ENCODE measurements at places on chromosomes 4 and X.

GRCh38 chr4:7389719-7390118 lies 45.0 kb downstream of the PSAPL1 start:
- DNase-seq, result no peak

DNA sequence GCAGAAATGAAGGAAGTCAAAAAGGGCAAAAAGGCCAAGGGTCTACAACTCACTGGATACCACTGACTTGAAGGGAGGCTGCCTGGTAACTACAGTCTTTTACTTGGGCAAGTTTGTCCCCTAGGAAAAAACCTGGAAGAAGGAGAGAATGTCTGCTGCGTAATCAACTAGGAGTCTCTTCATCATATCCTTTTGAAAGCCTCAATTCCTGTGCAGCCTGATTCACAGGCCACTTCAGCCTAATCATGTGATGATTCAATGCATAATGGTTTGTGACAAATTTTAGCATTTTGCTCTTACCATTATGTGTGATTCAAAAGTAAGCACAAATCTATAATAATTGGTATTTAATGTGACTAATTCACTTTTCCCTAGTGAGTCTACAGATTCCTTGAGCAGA lies 273.6 kb downstream of the FRMPD4 start:
- no peak for DNase-seq

DNA sequence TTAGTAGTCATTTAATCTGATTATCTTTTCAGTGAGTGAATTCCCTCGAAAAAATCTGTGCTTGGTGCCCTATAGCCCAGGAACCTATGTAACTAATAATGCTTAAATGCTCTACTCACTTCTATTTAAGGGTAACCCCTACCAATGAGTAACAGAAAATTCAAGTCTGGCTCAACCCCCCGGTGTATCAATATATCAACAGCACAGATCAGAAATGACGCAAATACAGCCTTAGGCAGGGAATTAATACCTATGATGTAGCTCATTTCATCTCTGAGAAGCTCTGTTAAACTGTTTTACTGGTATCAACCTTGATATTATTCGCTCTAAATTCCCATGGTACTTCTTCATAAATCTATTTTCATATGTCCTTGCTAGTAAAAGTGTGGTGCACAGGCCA lies 28.6 kb downstream of the PDGFC start:
- DNase-seq, result no peak

DNA sequence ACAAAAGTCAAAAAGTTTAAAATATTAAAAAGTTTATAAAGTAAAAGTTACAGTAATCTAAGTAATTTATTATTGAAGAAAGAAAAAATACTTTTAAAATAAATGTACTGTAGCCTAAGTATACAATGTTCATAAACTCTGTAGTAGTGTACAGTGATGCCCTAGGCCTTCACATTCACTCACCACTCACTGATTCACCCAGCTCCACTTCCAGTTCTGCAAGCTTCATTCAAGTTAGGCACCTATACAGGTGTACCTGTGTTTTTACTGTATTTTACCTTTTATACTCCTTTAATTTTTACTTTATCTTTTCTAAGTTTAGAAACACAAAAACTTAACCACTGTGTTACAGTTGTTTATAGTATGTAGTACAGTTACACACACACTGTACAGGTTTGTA lies 40.1 kb upstream of the AGA start:
- no peak for DNase-seq

DNA sequence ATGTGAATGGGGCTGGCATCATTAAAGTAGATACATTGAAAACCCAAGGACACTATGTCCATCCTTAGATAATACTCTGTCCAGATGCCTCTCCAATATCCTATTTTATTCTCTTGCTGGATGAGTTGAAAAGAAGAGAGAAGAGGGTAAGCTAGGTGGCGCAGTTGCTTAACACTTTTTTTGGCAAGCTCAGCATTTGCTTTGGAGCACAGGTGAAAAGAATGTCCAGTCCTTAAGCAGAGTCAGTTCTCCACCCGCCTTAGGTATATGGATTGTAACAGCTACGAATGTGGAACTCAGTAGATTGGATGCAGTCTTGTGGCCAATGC lies 208.4 kb downstream of the NWD2 start:
- peak; percentile 22 for DNase-seq

DNA sequence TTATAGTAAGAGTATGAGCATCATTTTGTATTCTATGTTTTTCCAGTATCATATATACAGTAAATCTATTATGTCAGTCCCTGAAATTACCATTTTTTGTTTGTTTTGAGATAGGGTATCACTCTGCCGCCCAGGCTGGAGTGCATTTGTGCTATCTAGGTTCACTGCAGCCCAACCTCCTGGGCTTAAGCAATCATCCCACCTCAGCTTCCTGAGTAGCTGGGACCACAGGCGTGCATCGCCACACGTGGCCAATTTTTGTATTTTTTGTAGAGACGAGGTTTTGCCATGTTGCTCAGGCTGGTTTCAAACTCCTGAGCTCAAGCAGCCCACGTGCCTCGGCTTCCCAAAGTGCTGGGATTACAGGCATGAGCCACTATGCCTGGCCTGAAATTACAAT lies 85.6 kb downstream of the ZNF330 start:
- DNase-seq, result no peak

- no peak for DNase-seq
These were observed 148.8 kb upstream of the PCDH18 start for GRCh38 chr4:137681081-137681480.

GRCh38 chrX:3216581-3217180 lies 129.8 kb downstream of the MXRA5 start:
- DNase-seq, result no peak

GRCh38 chrX:39477762-39478120 lies 620.0 kb downstream of the BCOR start:
- no peak for DNase-seq

DNA sequence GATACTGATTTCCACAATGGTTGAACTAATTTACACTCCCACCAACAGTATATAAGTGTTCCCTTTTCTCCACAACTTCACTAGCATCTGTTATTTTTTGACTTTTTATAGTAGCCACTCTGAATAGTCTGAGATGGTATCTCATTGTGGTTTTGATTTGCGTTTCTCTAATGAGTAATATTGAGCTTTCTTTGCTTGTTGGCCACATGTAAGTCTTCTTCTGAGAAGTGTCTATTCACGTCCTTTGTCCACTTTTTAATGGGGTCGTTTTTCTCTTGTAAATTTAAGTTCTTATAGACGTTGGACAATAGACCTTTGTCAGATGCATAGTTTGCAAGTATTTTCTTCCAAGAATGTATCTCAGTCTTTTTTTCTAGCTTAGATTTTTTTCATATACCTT lies 10.0 kb downstream of the FBXW7 start:
- no peak for DNase-seq

GRCh38 chr4:81471298-81471587 lies 464 bp downstream of the RASGEF1B start:
- no peak for DNase-seq

DNA sequence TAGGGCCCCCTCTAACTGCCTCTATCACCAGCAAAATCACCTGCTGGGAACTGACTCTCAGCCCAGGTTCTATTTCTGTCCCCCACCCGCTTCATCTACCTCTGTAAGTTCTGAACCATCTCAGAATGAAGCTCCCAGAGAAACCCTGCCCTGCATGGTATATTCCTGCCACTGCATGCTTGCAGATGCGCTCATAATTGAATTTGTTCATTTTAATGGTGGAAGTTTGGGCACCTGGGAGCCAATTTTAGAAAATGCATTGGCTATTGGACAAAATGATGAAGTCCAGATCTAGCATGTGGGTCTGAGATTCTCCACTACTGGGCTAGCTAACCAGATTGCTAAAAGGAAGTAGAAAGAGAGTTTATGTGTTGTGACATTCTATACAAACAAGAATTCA lies 28.6 kb upstream of the SLC10A4 start:
- DNase-seq, result no peak

DNA sequence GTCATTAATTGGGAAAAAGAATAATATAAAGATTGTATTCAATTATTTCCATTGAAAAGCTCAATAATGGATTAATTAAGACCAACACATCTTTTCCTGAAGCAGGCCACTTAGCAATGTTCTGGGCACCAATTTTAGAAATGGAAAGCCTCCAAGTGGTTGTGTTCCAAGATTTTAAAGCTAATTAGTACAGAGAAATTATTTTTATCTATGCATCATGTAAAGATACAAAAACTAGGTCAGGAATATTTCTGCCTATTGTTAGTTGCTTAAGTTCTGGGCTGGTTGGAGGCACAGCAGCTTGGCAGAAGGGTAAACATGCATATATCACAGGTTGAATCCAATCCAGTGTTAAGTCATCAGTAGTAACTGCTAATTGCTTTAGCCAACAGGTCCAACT lies 101.9 kb downstream of the RASL11B start:
- no peak for DNase-seq

GRCh38 chr4:105838082-105838481 lies 57.2 kb upstream of the NPNT start:
- DNase-seq, result no peak

DNA sequence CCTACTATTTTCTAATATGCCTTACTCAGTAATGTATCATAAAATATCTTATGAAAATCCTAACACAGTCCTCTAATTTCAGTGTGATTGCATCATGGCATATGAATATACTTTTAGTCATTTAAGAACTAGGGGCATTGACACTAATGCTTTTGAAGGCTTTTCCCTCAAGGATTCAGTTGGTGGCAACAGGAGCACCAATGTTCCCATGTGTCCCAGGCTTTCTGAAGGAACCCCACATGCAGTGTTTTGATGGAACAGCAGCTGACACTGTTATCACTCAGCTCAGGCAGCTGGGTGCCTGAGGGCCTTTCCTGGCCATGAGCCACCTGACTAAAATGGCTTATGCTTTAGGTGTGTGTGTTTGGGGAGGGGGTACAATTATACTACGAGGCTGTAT lies 348.3 kb downstream of the ARHGAP24 start:
- no peak for DNase-seq

DNA sequence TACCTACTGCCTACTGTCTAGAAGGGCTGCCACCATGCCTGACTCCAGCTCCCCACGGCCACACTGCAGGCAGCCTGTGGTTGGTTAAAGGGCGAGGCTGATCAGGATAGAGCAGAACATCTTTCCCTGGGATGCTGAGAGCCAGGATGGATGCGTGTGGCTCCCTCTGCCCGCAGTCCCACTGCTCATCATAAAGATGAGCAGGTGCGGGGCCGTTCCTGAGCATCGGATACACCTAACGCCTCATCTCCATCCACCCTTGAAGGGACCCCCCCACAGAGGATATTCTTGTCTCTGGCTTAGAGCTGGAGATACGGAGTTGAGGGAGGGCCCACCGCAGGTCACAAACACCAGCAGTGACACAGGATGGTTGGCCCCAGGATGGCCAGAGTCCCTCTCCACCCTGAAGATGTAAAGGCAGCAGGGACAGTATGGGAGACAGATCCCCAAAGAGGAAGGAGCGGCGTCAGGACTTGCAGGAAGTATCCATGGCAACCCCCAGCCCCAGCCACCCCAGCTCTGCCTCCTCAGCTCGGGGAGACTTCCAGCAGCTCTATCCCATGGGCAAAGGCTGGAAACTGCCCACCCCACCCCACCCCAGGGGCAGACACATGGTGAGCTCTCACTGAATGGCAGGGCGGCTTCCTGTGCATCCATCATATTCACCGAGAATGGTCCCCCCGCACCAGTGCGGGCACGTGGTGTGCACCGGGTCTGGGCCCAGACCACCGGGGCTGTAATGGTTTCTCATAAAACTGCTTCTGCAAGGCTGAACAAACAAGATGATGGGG lies 19.3 kb downstream of the PPP2R2C start:
- no peak for DNase-seq

DNA sequence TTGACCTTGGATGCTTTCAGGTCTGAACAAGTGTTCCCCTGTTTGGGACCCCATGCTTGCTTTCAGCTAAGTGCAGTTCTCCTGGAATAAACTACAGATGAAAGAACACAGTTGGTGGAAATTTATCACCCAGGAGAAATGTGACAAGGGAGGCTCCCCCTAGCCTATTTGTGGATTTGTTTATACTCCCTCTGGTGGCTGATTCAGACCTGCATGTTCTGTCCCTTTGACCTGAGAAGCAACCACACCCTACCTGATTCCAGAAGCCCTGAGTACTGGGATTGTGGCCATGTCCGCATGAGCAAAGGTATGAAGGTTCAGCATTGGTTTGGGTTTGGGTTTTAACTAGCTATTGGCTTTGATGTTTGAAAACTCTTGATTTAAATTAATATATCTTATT lies 440.9 kb downstream of the MID1IP1 start:
- no peak for DNase-seq

DNA sequence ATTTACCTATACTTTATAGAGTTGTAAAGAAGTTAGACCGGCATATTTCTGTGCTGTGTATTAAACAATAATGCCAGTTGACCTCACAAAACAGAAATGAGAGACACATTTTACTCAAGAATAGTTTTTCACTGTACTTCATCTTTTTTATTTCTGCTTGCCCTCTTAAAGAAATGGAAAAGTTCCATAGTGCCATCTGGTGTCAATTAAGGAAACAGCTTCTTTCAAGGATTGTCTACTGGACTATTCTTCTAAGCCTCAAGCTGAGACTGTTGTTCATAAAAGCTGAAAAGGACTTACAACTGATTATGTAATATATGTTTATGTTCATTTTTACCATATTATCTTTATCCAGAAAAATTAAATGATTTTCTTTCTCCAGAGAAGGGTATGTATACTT lies 1523.7 kb downstream of the ARAP2 start:
- no peak for DNase-seq

DNA sequence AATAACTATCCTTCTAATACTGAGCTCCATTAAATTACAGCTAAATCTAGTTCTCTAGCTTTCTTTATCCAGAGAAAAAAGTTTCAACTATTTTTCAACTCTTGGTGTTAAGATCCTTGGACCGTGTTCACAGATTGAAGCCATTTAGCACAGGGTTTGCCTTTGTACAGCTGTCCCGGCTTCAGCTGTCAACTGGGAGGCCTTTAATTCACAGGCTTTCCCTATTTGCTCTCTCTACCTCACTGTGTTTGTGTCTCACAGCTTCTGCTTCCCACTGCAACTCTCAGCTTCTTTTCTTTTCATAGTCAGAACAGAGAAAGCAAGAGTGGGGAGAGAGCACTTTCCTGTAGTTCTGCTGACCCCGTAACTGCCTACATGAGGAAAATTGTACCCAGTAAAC lies 76.9 kb upstream of the SMAD1 start:
- DNase-seq, result no peak

DNA sequence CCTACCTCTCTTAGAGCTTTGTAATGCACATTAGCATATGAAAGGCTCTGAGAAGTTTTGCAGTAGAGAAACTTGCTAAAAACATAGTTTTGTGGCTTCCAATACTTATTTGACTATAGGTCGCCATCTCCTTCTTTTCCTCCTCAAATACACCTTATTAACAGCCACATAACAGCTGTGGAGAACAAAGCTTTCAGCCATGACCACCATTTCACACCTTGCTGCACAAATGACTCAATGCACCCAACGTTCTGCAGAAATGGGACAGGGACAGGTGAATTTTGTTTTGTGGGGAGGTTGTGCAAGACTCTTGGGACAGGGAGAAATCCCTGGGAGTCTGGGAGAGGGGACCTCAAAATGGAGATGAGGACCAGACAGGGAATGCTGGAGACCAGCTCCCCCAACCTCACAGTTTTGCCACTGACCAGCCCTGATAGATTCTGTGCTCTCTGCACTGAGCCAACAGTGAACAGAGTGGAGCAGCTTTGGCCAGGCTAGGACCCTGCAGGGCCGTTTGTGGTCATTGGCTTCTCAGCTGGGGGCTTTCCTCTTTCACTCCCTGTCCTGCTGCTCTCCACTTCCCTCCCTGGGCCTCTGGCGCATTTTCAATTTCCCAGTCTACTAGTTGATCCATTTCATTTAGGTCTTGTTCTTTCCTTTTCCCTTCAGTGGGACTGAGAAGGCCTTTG lies 16.6 kb downstream of the FRMPD3 start:
- no peak for DNase-seq
